ENCODE measurements at places on chromosomes 4 and X.

DNA sequence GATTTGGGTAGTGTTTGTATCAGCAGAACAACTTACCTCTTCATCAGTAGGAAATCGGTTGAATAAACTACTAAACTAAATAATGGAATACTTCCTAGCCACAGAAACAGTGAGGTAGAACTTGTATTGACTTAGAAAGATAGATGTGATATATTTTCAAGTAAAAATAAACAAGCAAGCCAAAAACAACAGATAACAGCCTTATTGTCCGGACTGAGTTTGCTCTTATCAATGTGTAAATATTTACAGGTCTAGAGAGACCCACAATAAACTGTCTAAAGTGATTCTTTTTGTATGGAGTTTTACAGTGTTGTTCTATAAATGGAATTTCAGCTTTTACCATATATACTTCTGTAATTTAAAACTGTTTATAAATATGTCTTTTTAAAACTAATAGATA lies 721.8 kb downstream of the ADGRL3 start:
- no peak for DNase-seq

DNA sequence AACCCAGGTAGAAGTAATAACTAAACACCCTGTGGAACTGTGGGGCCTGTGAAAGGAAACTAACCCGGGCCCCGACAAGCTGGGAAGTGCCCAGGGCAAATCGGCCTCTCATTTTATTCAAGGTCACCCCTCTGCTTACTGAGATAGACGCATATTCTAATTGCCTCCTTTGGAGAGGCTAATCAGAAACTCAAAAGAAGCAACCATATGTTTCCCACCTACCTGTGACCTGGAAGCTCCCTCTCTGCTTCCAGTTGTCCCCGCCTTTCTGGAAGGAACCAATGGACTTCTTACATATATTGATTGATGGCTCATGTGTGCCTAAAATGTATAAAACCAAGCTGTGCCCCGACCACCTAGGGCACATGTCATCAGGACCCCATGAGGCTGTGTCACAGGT lies 23.1 kb upstream of the DHRSX start:
- DNase-seq = no peak

DNA sequence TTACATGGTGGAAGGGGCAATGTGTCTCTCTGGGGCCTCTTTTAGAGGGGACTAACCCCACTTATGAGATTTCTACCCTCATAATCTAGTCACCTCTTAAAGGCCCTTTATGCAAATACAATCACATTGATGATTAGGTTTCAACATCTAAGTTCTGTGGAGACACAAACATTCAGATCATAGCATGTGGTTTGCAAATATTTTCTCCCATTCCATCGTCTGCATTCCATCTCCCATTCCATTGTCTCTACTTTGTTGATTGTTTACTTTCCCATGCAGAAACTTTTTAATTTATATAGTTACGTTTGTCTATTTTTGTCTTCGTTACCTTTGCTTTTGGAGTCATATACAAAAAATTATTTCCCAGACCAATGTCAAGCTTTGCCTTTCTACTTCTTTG lies 927.5 kb upstream of the INTU start:
- no peak for DNase-seq

DNA sequence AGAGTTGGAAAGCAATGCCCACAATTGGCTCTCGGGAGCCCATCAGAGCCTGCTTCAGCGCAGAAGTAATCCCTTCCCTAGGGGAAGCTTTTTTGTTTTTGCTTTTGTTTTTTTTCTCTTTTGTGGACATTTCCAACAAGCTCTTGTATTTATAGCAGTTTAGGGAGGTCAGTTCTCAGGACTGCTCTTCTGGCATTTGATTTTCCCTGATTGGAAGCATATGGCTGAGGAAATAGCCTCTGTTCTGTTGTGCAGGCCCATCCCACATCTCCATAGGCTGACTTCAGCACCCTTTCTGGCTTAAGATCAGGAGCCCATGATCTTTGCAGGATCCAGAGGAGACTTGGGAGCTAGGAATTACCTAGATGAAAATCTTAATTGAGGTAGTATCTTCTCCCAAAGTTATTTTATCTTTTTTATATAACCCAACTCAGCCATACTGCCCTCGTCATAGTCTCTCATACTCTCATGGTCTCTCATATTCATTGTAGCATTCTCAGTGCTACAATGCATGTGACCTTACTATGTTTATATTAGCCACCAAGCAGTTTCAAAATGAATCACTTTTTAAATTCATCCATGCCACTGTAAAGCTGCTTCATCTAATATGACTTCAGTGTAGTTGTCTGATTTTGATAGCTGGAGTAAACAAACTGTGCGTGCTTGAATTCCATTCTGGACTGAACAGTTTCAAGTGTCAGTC lies 16.7 kb downstream of the PAGE4 start:
- no peak for DNase-seq

GRCh38 chr4:1381944-1382541 lies 24.2 kb downstream of the NKX1-1 start:
- DNase-seq = no peak

GRCh38 chr4:175916626-175917351 lies 104.7 kb upstream of the GPM6A start:
- DNase-seq = no peak

- DNase-seq = peak; percentile 9
Measured at GRCh38 chrX:119758731-119759247, 401 bp downstream of the SOWAHD start.

DNA sequence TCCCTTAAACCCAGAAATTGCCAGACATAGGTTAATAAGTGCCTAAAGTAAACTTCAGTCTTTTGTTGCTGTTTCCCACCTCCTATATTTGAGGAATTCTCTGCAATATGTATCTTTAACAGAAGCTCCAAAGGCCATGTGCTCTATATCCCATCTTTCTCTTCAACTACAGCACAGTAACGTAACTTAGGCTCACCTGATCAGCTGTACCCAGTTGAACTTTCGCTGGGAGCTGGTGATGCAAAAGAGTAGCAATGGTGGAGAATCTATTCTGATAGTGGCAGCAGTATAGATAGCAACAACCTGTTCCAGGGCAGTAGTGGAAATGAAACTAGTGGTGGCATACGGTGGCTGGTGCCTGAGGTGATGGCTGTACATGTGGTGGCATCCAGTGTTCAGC lies 33.2 kb upstream of the YTHDC1 start:
- no peak for DNase-seq

DNA sequence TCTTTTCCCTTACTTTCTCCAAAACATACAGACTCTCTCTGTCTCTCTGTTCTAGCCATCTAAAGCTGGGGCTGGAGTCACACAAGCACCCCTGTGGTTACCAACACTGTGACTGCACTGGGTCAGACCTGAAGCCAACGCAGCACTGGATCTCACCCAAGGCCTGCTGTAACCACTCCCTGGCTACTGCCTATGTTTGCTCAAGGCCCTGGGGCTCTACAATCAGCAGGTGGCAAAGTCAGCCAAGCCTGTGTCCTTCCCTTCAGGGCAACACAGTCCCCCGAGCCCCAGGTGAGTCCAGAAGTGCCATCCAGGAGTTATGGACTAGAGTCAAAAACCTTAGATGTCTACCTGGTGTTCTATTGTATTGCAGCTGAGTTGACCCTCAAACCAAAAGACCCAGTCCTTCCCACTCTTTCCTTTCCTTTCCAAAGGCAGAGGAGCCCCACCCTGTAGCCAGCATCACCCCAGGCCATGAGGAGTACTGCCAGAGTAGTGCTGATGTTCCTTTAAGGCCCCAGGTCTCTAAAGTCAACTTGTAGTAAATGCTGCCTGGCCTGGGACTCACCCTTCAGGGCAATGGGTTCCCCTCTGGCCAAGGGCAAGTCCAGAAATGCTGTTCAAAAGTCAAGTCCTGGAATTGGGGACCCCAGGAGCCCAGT lies 58.8 kb upstream of the RAP2C start:
- no peak for DNase-seq

DNA sequence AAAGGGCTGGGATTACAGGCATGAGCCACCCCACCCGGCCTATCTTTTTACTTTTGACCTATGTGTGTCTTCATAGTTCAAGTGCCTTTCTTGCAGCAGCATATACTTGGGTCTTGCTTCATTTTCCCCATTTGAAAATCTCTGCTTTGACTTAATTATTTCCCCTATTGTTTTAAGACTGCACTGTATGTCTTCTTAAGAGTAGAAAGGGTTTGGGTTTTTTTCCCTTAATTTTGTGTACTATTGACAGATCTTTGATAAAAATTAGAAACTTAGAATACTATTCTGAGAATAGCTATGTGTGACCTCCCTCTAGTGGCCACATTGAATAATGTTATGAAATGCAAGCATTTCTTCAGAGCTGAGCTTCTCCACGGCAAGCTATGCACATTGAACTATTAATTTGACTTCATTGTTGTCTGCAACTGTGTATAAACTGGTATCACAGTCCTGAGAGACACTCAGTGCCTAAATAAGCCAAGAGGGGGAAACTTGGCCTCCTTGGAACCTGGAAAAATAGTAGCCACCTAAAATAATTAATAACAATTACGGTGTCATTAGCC lies 8.7 kb upstream of the SLC25A4 start:
- DNase-seq = no peak

GRCh38 chr4:41028392-41029076 lies 185.8 kb downstream of the APBB2 start:
- DNase-seq = no peak

GRCh38 chr4:55927803-55928437 lies 20.8 kb upstream of the CEP135 start:
- DNase-seq = no peak

DNA sequence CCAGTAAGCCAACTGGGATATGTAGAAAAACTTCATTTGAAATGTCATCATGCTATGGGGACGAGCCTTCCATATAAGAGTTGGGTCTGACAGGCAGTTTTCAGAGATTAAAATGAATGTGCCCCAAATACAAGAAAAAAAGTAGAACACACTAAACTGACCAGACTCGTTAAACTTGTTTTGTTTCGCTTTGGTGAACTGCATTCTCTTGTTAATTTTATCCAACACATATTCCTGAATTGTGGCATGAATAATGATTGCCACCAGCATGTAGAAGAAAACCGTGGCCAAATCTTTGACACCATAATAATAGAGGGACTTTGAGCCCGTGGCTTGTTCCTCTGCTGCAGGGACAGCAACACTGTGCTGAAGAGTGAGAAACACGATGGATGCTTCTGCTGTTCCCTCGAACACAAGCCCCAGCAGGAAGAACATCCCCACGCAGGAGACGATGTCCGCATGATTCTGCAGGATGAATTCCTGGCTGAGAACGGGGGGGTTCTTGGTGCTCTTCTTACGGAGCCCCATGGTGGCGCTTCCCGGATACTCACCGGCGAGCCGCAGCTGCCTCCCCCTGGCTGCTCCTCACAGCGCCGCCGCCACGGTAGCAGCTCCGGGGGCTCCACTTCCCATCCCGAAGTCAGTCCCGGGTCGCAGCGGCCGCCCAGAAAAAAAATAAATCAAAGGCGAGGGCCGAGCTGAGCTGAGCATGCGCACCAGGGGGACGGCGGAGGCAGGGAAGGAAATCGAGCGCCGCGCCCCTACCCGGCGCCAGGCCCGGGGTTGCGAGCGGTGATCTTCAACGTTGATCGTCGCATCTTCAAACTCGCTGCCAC lies at the start of gene TRAM1L1:
TRAM1L1 (minus strand) TSS at position 711 of the 836 bp plus-strand sequence; CDS start at position 528, 183 bp downstream.
- DNase-seq = no peak

DNA sequence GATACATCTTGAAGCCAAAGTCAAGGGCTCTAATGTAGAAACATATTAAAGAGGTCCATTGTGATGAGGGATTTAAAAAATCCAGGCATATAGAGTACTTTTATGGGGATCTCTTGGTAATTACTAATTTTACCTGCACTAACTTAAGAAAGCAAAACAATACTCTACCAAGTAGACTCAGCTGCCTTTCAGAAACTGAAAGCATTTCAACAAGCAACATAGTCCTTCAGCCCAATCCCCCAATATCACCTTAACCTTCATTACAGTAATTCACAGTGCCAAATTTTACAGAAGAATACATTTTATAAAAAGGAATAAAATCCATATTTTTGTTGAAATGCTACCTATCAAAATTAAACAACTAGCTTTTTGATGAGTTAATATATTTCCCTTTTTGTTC lies 422.9 kb downstream of the DTHD1 start:
- DNase-seq = no peak

GRCh38 chr4:123300222-123301039 lies 96.2 kb upstream of the SPRY1 start:
- no peak for DNase-seq

- no peak for DNase-seq
Measured at GRCh38 chr4:81566161-81566591, 94.5 kb upstream of the RASGEF1B start.

GRCh38 chrX:154063234-154063633 lies 34.3 kb downstream of the MECP2 start:
- DNase-seq = no peak

DNA sequence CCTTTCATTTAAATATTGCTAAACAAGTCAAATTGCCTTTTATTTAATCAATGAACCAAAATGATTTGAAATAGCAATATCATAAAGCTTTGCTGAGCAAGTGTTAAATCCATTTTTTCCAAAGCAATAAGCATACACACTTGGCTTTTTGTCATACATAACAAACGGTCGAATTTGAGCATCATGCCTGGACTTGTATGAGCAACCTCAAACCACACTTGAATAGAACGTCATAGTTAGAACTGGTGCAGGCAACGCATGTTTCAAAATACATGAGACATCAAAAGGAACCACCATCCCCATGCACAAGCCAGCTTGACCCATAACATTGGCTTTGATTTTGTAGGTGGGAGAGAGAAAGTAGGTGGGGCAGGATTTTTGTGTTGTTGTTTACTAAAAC lies 812.3 kb upstream of the FRG1 start:
- no peak for DNase-seq

DNA sequence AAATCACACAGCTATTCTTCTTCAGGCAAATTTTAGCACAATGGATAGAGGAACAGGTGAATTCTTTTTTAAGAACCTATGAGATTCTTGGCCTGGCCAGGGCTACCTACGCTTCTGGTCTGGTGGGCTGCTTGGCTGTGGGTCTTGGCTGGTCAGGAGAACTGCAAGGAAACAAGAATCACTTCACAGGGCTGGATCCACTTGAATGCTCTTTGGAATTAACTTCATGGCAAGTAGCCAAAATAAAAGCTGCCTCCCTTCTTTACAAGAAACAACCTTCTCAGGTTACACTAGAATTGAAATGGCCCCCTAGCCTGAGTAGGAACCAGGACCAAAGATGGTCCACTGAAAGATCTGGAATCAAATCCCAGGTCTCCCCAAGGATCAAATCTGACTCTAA lies 519.1 kb downstream of the IQCM start:
- DNase-seq = no peak

- no peak for DNase-seq
Measured at GRCh38 chr4:19924761-19925160, 326.9 kb upstream of the SLIT2 start.

DNA sequence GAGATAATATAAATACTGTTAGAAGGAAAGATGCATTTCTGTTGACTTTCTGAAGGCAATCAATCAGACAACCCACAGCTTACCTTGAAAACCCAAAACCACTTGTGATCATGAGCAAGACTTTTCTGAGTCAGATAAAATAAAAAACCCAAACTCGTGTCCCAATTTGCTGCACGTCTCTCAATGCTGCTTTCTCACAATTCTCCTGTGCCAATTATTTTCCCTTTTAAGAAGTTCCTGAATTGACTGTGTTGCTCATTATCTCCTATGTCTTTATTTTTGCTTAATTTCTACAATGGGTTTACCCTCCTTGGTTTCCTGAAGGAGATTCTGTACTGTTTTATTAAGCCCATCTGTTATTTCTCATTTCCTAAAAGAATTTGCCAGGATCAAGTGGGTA lies 1891.9 kb upstream of the PCDH10 start:
- no peak for DNase-seq

- DNase-seq = no peak
Measured at GRCh38 chr4:23022032-23022431, 329.3 kb downstream of the GBA3 start.

- peak; percentile 28 for DNase-seq
Measured at GRCh38 chrX:66638591-66639500, at the start of gene EDA2R. Gene EDA2R (minus strand): TSS chrX:66639078. CDS start chrX:66616020, 23,058 bp downstream.

Measured in activated T-helper 1 cell treated with anti-CD3 and anti-CD28 coated beads, Interleukin-12 subunit alpha, Interleukin-12 subunit beta, Interleukin-2, Interleukin-4 antibody, amounts not matched to agents 30 ng/mL and 10 ng/mL and 1 ng/mL, durations not matched to agents 14 hours and 24 hours and 36 hours (primary cell).